ENCODE measurements at places on chromosomes 3 and 15.

- DNase-seq, result no peak
Observed at GRCh38 chr15:91022832-91023129, 387 bp upstream of the VPS33B start.

GRCh38 chr3:141525814-141526213 lies 39.0 kb downstream of the RASA2 start:
- no peak for DNase-seq

- no peak for DNase-seq
Observed at GRCh38 chr3:127729556-127730056, 56.9 kb downstream of the ABTB1 start.

- DNase-seq, result no peak
Observed at GRCh38 chr3:13137941-13138832, 65.0 kb upstream of the IQSEC1 start.

All from activated T-cell treated with anti-CD3 and anti-CD28 coated beads for 24 hours (primary cell).